ENCODE measurements at places on chromosomes 5 and 9.

GRCh38 chr5:26700759-26701384, 337.5 kb downstream of the CDH9 start:
- DNase-seq, result peak; percentile 56

GRCh38 chr5:79488775-79489174, 25.2 kb downstream of the HOMER1 start:
- DNase-seq, result no peak

GRCh38 chr9:4059437-4059836, 240.4 kb downstream of the GLIS3 start:
- DNase-seq, result no peak

GRCh38 chr5:125043781-125044391, 297.4 kb upstream of the ZNF608 start:
- DNase-seq, result no peak

- no peak for DNase-seq
Observed at GRCh38 chr5:59685793-59686192, 207.7 kb downstream of the PDE4D start.
